Left forelimb (tissue), 1 donor: ENCODE measurements at places on chromosomes 16 and 17.
A peak's percentile ranks its signal among the peaks of the same experiment; 100 is the strongest.

DNA sequence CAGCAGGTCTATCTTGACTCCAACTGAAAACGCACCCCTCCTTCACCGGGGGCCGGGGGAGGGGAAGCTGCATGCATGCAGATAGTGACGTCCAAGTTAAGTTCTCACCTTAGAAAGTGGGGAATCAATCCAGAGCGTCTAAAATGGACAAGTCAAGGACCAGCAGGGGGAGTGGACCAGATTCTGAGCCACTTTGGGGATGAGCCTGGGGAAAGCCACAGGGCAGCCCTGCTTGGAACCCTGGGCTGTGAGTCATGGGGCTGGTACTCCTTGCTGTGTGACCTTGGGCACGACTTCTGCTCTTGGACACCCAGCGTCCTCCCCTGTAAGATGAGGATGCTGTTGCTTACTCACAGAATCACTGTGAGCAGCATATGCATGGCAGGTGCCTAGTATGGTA, 9.1 kb downstream of the TNFRSF13B start:
- DNase-seq, result no peak

- no peak for DNase-seq
Observed at GRCh38 chr16:24203675-24204074, 52.5 kb upstream of the CACNG3 start.

- DNase-seq, result no peak
Observed at GRCh38 chr16:9644258-9644657, 538.0 kb downstream of the GRIN2A start.

- peak; percentile 73 for DNase-seq
Observed at GRCh38 chr16:21301168-21301894, 23.2 kb upstream of the CRYM start.

DNA sequence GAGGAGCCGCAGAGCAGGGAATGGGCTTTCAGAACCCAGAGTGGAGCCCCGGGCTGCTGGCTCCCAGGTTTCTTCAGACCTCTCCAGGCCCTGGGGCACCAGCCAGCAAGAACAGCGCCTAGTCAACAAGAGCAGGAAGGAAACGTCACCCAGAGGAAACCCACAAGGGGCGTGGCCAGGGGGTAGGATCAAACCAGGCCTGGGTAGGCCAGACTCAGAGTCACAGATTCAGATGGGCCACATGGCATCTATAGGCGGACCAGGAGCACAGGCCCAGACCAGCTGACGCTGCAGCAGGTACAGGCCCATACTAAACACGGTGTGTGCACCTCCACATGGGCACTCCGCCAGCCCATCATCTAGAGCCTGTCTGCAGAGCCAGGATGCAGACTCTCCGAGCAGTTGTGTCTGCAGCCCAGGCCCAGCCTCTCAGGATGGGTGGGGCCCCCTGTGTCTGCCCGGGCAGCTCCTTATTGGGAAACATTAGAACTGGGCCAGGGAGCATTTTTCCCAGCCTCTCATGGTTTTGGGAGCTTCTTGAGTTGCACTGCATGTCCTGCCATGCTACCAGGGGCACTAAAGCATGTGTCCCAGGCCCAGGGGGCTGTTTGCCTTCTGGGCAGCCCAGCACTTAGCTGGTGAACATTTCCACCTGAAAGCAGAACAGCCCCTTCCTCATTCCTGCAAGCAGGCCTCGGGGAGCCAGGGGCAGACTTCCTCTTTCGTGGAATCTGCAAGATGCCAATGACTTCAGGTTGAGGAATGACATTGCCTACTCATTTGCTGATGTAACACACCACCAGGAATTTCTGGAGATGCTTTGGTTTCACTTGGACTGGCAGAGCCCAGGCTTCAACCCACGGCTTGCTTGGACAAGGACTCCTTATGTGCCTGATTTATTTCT, at the start of gene NLRP1:
NLRP1 (minus strand) TSS at position 127 of the 904 bp plus-strand sequence. CDS start 552 bp downstream, outside the sequence.
- DNase-seq, result no peak

GRCh38 chr17:81061027-81061735, 26.2 kb downstream of the BAIAP2 start:
- no peak for DNase-seq

- no peak for DNase-seq
Observed at GRCh38 chr16:67443265-67443664, 12.3 kb downstream of the HSD11B2 start.

DNA sequence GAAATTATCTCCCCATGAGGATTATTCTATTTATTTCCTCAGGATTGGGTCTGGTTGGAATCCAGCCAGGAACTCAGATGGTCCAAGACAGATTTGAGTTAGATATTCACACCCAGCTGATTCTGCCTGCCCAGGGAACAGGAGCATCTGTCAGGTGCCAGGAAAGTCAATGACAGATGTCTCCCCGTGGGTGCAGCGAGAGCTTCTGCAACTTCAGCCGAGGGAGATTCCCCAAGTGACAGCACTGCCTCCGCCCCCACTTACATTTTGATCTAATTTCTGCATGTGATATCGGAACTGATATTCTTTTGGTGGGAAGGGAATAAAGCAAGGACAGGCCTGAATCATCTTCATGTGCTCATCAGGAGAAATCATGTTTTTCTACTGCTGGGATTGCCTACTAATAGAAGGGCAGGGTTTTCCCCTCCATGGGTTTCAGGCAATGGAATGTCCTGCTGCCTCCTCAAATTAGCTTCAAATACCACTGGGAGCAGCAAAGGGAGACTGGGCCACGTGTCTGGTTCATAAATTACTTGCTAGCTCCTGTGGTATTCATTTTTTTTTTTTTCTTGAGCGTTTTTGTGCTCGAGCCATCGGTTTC, 15.7 kb upstream of the DHX8 start:
- no peak for DNase-seq

DNA sequence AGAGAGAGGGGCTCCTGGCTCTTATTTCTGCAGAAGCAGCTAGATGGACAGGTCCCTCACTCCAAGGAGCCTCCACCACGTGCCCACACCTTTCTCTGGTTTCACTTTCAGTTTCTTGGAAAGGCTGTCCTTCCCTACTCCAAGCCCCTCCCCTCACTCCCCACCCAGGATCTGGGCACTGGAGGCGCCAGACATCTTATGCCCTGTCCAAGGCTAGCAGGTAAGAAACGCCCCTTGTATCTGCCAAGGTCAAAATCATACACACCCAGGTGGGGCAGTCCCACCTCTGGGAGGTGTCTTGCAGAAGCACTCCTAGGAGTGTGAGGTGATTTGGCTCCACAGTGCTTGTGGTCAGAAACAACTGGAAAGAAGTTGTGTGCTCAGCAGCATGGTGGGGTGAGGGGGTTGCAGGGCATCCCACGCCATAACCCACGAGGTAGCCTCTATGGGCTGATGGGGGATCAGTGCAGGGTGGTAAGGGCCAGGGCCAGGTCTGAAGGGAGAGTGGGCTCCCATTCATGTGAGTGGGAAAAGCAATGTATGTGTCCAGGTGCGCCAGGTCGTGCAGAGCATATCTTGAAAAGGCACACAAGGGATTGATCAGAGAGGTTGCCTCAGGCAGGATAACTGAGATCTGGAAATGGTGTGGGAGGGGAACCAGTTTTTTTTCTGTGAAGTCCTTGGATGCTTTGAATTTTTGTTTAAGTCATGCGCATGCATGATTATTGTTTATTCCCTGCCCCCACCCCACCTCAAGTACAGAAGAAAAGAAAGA, 31.8 kb upstream of the PRM1 start:
- DNase-seq, result no peak

DNA sequence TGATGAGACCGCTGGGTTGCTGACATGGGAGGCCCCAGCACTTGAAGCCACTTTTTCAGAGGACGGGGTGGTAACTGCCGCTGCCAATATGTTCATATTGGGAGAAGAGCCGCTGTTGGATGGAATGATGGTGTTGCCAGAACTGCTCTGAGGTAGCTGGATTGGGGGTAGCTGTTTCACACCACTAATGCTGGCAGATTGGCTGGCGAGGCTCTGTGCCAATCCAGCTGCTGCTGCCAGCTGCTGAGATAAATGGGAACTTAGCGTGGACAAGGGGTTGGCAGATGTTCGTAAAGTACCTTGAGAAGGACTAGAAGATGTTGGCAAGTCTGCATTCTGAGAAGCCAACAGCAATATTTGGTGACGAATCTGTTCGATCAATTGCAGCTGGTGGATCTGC, 10.0 kb downstream of the SALL1 start:
- no peak for DNase-seq

DNA sequence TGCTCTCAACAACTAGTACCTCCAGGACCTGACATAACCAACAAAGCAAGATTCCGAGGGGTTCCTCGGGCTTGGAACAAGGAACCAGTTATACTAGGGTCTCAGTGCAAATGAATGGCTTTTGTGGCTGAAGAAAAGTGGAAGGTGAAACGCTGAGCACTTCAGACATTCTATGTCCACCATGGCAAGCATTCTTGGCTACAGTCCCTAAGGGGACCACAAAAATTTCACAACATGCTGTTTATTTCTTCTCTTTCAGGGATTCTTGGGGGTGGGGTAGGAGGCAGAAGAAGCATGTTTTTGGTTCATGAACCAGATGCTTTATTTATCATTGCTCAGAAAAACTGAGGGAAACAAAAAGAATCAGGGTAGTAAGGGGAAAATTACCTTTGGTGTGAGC, 479.9 kb upstream of the CDH11 start:
- DNase-seq, result no peak

GRCh38 chr16:56856876-56857447, 8.0 kb upstream of the SLC12A3 start:
- DNase-seq, result no peak

DNA sequence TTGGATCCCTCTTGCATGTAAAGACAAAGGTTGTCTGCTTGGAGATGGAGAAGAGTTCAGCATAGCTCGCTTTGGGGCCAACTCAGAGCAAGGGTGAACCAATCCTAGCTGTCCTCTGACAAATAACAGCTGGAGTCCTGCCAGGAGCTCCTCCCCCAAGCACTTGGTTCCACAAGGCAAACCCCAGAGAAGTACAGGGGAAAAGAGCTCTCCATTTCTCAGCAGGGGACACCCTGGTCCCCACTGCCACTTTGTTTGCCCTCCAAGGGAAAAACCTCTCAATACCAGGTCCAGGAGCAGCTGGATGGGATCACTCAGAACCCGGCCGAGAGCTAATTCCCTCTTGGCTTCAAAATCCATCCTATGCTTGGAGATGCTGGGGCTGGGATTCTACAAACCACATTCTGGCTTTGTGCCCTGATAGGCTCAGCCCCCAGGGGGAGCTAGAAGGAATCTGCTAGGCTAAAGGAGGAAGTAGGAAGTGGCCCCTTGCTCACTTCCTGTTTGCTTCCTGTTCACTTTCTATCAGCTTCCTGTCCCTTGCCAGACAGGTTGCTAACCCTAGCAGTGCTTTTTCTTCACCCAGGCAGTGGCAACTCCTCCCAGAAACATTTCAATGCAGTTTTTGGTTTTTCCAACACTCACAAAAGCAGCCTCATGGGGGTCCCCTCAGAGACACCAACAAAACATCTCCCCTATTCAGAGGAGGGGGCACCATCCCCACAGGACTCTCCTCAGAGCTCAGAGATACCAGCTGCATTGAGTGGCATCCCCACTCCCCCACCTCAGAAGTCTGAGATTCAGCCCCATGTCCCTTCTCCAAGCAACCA, 30.7 kb downstream of the CDRT4 start:
- DNase-seq, result no peak

DNA sequence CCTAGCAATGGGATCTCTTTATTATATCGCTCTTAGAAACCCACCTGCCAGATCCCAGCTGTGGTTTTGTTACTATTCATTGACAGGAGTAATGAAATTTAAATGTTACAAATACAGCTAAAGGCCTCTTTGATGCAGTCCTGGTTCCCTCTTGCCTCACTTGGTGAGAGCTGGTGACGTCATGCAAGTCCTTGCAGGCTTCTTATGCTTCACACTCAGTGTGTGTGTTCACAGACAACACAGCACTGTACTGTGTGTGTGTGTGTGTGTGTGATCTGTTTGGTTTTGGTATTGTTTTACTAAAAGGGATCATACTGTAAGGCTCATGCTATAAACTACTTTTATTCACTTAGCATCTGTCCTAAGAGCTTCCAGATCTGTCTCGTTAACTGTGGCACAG, 75.0 kb downstream of the USP22 start:
- no peak for DNase-seq

DNA sequence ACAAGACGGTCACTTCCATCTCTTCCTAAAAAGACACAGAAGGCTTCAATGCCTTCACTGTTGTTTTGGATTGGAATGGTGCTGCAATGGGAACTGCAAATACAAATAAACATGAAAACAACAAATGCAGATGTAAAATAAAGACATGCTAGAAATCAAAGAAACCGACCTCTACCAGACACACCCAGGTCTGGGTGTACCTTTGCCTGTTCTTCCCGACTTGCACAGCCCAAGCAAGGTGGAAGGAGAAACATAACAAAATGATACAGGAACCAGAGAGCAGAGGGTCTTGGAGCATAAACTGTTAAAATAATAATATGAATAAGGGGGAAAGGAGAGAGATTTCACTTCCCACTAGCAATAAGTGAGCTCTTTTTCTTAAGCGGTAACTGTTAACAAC, 17.3 kb downstream of the RFFL start:
- DNase-seq, result no peak

GRCh38 chr16:66728117-66728787, 23.2 kb downstream of the DYNC1LI2 start:
- DNase-seq, result no peak
